Amniotic epithelial cell (primary cell): ENCODE measurements at places on chromosomes 6 and 20.

DNA sequence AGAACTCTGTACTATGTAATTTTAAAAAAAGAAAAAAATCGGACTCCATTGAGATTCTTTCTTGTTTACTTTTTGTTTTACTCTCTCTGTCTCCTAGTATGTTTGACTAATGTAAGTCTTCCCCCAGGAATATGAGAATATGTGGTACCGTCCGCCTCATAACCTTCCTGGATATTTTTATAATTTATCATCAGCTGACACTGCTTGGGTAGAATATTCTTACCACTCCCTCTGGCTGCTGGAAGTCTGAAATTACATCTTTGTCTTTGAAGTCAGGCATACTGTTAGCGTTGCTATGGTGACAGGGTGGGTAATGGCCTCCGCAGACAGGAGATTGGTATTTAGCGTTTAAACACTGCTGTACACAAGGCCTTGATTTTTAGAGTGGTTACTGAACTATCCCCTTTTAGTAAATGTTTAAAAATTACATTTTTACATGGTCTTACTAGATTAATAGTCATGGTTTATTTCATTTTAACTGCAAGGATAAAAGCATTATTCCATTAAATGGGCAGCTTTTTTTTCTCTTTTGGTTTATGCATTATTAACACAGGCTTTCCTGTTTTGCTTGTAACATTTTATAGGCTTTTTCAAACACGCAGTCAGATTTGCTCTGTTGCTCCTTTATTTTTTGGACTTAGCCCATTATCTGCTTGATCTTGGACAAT, 176.4 kb downstream of the ARID1B start:
- peak; percentile 99 for DNase-seq

- DNase-seq = no peak
Observed at GRCh38 chr6:93177918-93178317, 241.4 kb downstream of the EPHA7 start.

DNA sequence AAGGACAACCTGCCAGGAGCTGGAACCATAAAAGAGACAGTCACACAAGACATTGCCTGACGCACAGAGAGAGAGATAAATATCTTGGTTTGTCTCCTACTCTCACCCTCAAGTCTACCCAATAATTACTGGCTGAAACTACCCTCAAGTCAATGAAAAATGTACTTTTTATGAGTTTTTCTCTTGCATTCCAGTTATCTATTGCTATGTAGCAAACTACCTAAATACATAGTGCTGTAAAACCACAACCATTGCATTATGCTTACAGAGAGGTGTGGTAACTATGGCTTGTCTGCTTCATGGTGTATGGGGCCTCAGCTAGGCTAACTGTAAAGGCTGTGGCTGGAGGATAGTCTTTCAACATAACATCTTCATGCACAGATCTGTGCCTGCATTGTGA, 247.8 kb downstream of the HAO1 start:
- no peak for DNase-seq

DNA sequence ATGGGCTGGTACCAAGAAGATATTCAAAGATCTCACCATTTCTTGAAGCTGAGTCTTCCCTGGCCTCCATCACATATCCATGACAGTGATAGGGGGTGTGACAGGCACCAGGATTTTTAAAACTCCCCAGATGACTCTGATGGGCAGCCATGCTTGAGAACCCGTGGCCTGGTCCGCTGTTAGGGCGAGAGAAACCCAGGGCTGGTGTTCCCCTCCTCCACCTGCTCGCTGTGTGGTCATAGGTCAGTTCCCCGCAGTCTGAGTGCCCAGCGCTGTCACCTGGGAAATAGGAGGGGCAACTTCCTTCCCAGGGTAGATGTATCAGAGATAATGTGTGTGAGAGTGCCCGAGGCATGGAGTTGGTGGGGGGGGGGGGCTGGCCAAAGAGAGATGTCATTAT, 50.9 kb downstream of the TMEM242 start:
- DNase-seq = no peak

DNA sequence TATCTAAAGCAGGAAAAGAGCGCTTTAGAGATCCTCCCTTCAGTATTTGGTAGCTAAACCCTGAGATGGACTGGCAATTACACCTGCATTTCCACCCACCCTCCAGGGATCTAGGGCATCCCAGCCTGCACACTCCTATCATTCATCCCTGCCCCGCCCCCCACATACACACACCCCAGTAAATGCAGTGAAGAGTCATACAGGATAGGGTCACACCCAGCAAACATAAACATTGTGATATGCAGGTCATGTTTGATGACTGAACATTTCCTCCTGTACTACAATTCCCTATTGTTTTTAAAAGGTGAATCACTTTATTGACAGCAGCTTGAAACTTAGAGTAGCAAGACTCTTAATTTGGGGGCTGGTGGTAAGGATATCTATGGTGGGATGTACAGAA, 112.9 kb downstream of the FOXO3 start:
- DNase-seq = no peak

DNA sequence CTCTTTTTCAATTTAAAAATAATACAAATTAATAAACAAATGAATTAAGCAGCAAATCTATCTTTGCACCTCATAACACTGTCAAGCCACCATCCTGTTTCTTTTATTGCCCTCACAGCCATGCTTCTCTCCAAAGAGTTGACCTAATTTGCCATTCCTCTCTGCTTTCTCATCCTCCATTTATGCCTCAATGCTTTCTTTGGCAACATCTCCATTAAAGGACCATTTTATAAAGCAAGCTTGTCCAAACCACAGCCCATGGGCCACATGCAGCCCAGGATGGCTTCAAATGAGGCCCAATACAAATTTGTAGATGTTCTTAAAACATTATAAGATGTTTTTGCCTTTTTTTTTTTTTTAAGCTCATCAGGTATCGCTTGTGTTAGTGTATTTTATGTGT, 26.4 kb upstream of the MEI4 start:
- DNase-seq = no peak

DNA sequence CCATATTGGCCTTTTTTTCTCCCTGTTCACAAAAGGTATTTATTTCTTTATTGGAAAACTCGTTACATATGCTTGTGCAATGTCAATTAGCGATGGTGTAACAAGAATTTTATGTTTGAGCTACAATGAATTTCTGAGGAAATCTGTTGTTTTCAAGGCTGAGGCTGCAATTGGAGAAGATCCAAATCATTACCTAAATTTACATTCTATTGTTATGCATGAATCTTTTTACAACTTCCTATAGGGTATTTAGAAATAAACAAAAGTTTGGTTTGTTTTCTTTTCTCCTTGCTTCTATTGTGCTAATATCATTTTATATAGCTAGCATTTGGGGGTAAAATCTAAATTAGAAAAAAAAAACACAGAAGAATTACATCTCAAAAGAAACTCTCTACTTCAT, 34.7 kb upstream of the NKAIN2 start:
- no peak for DNase-seq

- DNase-seq = peak; percentile 70
Observed at GRCh38 chr6:12483712-12484111, 193.6 kb downstream of the EDN1 start.

- peak; percentile 91 for DNase-seq
Observed at GRCh38 chr20:14609328-14610221, 272.2 kb upstream of the FLRT3 start.

DNA sequence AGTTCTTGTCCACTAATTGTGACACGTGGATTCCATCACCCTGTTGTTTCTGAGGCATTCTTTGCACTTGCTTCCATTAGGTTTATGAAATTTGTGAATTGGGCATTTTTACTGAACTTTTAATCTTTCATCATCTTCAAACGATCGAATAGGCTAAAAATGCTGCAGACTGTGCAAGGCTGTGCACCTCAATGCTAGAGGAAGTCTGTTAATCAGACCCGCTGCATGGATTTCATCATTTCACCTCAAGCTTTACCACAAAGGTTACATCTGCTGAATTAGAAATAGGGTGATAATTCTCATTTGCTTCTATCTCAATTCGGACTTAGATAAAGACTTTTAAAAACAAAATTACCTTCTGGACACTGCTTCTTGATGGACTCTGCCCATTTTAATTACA, 27.8 kb upstream of the F13A1 start:
- DNase-seq = no peak

DNA sequence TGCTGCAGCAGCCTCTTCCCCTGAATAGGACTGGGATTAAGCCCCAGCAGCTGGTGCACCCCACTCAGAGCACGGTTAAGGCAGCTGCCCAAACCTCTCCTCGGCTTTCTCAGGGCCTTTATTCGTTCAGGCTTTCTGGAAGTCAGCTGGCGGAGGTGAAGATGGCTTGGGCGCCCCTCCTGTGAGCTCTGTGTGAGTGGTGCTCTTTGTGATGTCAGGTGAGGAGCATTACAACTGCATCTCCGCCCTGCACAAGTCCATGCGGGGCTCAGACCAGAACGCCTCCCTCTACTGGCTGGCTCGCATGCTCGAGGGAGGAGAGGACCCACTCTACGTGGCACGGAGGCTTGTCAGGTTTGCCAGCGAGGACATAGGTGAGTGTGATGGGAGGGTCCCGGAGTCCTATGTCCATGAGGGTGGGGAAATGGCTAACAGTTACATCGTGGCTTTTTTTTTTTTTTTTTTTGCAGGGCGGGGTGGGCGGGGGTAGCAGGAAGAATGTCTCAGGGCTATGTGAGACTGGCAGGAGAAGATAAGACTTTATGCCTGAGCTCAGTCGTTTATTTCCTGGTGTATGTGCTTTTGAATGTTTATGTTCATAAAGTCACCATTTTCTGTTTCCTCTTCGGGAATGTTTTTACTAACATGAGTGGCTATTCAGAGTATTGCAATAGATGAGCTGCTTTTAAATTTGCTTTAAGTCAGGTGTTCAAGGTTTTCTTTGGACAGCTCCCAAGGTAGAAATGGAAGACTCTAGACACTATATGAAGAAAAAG, 18.2 kb downstream of the WRNIP1 start:
- DNase-seq = no peak

GRCh38 chr20:22567944-22568871, 16.2 kb downstream of the FOXA2 start:
- DNase-seq = no peak

DNA sequence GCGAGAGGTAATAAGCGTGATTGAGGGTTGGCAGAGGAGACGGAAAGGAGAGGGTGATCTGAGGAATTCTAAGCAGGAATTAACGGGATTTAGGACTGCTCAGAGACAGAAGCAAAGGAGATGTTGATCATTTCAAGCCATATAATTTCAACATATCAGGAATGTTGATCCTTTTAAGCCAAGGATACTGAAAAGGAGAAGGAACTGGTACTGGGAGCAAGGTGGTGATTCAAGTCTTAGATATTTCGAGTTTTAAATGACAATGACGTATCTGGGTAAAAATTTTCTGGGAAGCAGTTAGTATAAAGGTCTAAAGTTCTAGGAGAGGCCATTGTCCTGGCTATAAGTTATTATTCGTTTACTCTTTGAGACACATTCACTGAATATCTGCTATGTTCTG, 91.3 kb upstream of the OGFRL1 start:
- peak; percentile 93 for DNase-seq

DNA sequence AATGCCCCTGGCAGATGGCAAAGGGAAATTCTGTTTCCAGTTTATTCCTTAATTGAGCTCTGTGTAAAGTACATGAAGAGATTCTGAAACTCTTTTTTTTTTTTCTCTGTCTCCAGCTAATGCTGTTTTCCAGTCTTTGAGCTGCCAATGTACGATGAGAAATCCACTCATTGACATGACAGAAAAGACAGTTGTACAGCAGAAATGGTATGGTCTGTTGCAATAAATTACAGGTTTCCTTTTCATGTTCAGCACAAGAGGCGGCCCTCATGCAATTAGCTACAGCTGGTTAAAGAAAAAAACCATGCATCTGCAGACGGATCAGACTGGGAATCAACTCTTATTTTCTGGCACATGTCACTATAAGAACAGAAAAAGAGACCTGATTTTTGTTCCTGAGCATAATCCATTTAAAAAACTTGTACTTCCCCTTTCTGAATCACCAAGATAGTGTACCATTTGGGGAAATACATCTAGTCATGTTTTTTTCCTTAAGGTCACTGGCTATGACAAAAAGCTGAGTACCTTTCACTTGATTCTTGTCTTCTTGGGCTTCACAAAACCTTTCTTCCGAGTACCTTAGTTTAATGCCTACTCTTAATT, 289.8 kb upstream of the PREP start:
- DNase-seq = no peak

- DNase-seq = no peak
Observed at GRCh38 chr20:23272176-23273029, 78.2 kb upstream of the NXT1 start.

DNA sequence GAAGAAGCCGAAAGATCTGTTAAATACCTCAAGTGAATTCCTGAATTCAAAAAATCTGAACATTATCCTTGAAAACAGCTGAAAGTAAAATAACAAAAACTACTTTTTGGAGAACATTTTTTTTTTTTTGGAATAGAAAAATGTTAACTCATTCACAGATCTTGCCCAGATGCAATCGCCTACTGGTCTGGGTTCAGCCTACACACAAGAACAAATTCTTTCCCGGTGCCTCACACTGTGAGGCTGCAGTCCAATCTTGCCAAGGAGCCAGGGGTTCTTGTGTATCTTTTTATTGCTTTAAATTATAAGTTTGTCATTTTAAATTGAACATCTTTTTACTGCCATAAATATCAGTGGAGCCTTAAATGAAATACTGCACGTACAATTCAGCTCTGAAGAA, 41.2 kb upstream of the TMEM200A start:
- DNase-seq = peak; percentile 85

DNA sequence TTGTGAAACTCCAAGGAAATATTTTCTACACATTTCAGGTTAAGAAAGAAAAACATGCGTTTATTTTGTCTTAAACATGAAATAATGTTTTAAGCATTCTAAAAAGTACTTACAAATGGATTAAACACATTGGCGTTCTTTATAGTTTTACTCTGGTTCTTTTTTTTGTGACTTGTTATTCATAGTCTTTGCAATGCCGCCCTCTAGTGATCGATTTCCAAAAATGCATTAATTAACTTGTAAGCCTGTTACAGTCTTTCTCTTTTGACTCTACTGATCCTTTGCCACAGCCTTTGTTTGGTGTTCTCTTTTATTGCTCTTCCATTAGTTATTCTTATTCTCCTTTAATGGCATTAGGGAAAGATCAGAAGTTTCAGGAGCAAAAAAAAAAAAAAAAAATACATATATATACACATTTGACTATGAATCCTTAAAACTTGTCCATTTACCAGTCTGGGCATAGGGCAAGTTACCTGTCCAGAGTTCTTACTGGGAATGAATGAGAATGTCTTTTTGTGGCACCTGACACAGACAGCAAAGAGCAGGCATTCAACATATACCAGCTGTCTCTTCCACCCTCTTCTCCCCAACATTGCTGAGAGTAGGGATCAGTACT, 59.9 kb downstream of the MACROD2 start:
- peak; percentile 59 for DNase-seq

GRCh38 chr6:11064836-11065235, 20.7 kb upstream of the ELOVL2 start:
- peak; percentile 64 for DNase-seq

DNA sequence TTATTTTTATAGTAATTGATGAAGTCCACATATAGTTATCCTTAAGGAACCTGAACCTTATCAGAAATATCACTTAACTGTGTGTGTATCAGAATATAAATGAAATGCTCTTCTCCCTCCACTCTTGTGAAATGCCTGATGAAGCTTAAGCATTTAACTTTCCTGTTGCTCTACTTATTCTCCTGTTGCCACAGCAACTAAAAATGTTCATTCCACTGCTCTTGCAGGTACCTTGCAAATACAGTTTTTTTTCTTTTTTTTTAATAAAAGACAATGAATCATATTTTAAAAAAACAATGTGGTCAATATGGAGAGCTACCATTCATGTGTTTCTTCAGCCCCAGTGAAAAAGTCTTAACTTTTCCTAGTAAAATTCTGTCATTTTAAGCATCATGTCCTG, 210.3 kb downstream of the RFPL4B start:
- DNase-seq = peak; percentile 29
